ENCODE measurements at places on chromosomes 4 and X.

DNA sequence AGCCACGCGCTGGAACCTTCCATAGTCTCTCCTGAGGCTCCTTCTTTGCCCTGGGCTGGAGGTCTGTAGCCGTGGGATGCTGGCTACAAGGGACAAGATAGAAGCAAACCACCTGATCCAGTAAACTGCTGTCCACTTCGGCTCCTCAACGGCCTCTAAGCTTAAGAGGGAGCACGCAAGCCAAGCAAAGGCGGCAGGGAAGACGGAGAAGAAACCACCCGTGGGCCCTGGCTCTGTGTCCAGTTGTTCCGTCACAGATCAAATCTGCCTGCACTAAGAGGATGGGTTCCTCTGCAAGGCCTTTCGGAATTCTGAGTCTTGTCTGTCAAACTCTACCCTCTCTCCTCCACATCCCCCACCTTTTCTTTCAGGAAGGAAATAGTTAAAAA lies 401 bp upstream of the EDNRA start:
- DNase-seq: no peak

DNA sequence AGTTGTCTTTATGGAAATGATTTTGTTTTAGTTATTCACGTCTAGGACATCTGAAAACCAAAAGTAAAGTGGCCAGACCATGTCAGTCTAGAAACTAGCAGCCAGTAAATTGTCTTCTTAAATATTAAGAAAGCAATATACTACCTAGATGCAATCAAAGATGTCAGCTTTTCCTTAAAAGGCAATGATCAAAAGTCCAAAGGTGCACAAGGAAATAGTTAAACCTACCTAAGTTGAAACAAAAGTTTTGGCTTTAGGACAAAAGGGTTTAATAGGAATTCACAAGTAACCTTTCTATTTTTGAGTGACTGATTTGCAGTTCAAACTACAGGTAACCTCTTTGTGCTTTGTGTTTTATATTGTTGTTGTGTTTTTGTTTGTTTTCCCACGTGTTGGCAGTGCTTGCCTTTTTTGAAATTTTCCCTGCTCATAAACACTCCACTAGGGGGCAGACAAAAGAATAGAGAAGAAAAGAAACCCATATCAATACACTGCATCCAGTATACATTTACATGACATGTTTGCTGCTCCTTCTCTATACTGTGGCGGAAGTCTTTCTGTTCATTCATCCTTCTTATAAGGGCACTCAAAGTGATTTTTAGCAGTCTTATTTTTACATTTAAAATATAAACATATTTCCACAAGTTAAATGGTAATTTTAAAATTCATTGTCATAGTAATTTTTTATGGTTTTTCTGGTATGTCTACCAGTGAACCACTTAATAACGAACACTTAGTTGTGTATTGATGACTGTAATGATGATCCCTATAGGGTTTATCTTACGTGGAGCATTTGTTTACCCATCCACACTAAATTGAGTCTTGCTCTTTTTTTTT lies 62.7 kb downstream of the GAB1 start:
- DNase-seq: no peak

DNA sequence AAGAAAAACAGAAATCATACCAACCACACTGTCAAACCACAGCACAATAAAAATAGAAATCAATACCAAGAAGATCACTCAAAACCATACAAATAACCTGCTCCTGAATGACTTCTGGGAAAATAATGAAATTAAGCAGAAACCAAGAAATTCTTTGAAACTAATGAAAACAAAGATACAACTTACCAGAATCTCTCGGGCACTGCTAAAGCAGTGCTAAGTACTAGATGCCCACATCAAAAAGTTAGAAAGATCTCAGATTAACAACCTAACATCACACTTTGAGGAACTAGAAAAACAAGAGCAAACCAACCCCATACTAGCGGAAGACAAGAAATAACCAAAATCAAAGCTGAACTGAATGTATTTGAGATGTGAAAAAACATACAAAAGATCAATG lies 33.2 kb downstream of the AWAT2 start:
- no peak for DNase-seq

DNA sequence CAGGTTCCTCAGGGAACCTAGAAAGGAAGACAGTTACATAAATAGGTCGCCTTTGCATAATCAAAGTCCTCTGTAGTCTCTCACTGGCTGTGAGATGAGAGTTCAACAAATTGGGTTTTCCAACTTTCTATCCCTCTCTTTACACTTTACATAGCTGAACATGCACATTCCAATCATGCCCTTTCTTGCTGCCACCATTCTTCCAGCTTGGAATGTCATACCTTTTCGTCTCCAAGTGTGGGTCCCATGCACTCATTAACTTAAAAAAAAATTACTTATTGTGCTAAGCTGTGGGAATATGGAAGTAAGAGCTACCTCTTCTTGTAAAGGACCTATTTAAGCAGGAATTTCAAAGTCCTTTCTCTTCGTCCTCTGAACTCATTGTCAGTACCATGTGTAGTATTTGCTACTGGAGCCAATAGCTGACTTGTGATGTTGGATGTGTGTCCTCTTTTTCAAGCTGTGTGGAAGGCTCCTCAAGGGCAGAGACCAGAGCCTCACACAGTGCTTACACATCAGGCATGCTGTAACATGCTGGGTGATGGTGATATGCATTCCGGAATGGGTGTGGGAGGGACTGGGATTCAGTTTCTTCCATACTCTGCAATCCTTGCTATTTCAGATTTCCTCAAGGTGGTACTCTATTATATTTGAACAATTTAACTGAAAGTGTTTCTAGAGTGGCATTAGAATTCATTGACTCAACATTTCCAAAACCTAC lies 7.1 kb downstream of the ENOPH1 start:
- no peak for DNase-seq

Measured in T-helper 22 cell (primary cell).